ENCODE measurements at places on chromosomes 6 and 20.
A peak's percentile ranks its signal among the peaks of the same experiment; 100 is the strongest.

DNA sequence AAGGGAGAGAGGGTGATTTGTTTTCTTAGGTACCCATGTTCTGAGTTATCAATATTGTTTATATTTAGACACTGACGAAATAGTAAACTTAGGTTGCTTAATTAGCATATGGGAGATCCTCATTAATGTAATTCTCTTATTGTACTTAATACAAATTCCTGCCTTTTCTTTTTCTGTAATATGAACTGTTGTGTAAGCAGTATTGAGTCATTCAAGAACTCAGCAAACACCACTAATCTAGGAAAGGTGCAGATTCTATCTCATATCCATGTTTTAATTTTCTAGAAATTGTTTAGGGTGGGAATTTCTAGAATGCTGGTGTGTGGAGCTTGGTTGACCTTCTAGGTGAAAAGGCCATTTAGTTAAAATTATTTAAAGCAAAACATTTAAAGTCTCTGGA, 216.0 kb downstream of the ZFAND3 start:
- no peak for DNase-seq

DNA sequence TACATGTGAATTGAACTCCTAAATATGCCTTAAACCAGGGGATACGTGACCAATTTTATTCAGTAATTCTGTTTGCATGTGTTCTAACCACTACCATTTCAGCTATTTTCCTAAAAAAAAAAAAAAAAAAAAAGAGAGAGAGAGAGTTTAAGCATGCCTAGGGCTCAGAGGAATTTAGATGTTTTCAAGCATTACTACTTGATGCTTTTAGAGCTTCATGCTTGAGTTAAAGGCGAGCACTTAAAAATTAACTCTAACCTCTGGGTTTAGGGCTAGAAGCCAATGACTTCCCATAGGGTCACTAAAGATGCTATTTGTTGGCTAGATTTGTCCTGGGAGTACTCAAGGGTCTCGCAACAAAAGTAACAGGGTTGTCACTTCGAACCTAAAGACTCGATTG, 217.7 kb downstream of the ATXN1 start:
- no peak for DNase-seq

DNA sequence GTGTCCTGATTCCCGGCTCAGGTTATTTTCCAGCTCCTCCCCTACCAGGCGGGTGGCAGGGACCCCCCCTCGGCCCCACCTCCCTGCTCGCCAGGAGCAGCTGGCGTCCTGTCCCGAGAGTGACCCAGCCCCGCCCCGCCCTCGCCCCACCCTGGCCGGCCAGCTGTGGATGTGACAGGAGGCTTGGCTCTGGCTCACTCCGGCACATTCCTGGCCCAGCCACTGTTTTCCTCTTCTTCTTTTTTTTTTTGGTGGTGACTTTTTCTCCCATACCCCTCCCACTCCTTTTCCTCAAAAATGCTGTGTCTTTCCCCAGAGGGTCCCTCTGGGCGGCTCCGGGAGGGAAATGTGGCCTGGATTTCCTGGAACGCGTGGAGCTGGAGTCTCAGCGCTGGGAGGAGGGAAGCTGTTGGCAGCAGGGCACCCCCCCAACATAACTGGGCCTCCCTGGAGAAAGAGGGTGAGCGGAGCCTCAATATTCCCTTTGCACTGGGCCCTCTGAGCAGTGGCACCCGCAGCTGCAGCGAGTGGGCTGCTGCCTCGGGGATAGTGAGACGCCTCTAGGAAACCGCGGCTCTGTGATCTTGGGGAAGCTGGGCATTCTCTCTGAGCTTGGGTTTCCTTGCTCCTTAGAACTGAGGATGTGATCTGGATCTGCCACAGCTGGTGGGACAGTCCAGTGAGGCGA, 28.3 kb upstream of the CSNK2A1 start:
- peak; percentile 18 for DNase-seq

DNA sequence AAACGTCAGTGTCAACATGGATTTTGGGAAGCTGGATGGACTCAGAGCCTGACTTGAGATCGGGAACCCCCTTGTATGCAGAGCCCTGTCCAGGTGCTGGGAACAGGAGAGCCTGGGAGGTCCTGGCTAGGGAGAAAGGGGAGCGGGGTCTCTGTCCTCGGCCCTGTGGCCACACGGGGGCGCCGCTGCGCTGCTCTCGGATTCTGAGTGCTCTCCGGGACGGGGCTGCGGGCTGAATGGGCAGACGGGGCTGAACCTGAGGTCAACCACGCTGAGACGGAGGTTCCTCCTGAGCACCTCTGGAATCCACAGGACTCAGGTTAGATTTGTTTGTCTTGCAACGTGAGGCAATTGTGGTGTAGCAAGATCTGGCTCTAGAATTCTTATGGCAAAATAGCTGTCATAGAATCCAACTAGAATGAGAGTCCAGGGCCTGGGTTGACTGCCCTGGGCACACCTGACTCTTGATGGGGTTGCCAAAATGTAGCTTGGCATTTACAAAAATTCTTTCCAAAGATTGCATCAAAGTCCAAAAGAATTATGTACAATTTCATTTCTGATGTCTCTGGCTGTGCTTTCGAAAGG, 20.6 kb upstream of the HLA-F start:
- DNase-seq = peak; percentile 28

GRCh38 chr6:33642897-33643296, 21.8 kb downstream of the ITPR3 start:
- no peak for DNase-seq

GRCh38 chr20:59253325-59253724, 47.1 kb upstream of the EDN3 start:
- no peak for DNase-seq

GRCh38 chr20:1669304-1669703, 11.7 kb upstream of the SIRPG start:
- peak; percentile 54 for DNase-seq

DNA sequence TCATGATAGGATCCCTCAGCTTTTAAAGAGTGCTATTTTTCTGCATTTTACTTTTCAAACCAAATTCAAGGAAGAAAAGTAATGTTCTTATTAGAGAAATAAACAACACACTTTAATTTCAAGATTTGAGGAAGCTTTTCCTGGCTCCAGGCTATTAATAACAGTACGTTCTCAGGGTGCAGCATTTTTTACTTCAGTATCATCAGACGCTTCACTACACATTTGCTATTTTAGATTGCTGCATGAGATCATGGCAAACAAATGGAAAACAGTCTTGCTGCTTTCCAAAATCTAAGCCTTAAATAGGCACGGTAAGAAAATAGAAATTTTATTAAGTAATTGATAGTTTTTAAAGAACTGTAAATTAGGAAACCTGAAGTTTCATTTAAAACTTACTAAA, 253.6 kb upstream of the EXOC2 start:
- peak; percentile 43 for DNase-seq

DNA sequence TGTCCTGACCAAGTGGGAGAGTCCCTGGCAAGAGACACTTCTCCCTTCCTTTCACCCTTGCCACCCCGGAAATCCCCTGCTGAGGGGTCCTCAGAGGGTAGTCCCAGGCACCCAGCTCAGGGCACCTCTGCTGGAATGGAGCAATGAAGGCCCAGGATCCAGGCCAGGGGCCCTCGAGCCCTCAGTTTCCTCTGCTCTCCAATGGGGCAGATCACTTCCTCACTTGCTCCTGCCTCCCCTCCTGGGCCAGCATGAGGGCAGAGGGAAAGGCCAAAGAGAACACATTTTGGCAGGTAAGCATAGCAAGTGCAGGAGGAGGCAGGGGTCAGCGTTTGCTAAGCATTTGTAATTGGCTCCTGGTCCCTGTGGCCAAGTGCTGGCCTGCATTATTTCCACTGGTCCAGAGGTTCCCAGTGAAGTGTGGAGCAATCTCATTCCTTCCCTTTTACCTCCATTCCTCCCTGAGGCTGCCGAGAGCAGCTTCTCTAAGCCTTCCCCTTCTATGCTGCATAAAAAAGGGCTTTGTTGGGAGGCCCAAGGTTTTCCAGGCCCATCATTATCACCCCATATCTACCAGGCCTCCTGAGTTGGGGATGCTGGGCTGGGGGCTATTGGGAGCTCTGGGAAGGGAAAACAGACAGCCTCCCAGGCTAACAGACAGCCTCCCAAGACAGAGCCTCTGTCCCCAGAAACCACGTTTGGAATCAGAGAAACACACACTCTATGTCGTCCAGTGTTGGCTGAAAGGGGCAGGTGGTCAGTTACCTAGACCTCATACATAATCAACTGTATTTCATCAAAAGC, 28.8 kb upstream of the VEGFA start:
- DNase-seq = no peak

DNA sequence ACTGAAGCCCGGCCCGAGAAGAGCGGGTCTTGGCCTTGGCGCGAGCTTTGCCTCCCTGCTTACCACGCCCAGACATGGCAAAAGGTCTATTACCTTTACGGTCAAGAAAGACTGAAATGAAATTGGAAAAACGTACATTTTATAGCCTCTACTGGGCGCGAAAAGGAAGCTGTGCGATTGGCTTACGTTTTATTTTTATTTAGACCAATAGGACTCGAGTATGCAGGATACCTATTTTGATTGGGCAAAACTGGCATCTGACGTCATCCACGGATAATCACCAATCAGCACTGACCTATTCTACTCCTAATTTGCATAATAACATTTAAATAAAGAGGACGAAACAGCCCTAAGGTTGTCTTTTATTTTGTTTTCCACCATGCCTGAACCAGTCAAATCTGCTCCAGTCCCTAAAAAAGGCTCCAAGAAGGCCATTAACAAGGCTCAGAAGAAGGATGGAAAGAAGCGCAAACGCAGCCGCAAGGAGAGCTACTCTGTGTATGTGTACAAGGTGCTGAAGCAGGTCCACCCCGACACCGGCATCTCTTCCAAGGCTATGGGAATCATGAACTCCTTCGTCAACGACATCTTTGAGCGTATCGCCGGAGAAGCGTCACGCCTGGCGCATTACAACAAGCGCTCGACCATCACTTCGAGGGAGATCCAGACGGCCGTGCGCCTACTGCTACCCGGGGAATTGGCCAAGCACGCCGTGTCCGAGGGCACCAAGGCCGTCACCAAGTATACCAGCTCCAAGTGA, 97.4 kb downstream of the OR2B2 start:
- peak; percentile 97 for DNase-seq

GRCh38 chr6:18380851-18381250, 6.3 kb upstream of the RNF144B start:
- no peak for DNase-seq

- DNase-seq = no peak
These were observed 27.2 kb downstream of the DUSP22 start for GRCh38 chr6:319177-320131.

- no peak for DNase-seq
These were observed 3.9 kb downstream of the SPEF1 start for GRCh38 chr20:3777381-3777715.

GRCh38 chr20:59323731-59324130, 23.3 kb downstream of the EDN3 start:
- no peak for DNase-seq

DNA sequence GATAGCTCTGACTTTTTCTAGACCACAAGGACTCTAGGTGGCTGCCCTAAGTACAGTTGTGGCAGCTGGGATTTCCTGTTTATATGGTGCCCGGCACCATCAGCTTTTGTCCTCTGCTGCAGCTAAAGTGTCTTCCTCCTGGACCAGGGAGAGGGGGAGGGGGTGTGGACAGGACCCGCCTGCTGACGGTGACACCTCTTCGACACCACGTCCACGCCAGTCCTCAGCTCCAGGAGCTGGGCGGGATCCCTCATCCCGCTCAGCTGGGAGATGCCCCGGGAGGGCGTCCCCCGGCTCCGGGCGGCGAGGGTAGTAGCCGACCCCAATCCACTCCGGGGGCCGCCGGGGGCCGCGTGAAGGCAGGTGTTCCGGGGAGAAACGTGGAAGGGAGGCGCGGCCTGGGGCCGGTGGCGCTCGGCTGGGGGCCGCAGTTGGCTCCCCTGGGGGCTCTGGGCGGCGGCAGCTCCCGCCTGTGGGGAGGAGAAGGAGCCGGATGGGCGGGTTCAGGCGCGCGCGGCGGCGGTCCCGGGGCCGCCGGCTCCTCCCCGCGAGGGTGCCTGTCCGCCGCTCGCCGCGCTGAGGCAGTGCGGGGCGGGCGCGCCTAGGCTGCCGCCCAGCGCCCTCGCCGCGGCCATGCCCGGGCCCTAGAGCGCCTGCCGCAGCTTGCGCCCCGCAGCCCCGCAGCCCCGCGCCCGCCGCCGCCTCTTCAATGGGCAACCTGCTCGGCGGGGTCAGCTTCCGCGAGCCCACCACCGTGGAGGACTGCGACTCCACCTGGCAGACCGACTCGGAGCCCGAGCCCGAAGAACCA, at the start of gene OGFRL1:
Gene OGFRL1, plus strand, starts transcription at position 584 of the 811 bp plus-strand sequence. Its CDS starts 126 bp downstream, at position 710.
- peak; percentile 83 for DNase-seq

- no peak for DNase-seq
These were observed 101.2 kb upstream of the TRAF3IP2 start for GRCh38 chr6:111706841-111707391.

DNA sequence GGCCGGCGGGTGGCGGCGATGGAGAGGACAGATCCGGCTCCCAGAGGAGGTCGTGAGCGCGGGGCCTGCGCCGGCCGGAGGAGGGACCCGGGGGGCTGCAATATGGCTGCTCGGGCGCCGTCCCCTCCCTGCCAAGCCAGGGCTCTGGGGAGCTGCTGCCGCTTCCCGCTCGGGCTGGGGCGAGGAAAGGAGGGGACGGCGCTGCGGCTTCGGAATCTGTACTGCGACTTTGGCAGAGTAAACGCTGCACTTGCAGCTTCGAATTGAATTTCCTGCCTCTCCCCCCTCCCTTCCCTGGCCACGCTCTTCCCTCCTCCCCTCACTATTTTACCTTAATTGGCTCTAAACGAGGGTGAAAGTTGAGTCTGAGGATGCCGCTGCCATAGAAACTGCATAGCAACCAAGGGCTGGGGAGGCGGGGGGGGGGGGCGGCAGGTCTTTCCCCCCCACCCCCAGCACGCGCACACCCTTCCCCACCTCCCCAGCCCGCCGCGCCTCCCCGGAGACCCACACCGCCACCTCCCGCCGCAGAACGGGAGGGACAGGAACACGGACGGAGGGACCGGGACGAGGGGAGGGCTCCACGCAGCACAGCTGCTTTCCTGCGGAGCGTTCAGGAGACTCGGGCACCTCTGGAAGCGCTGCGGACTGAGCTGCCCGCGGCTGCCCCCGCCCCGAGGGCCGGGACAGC, 93.9 kb downstream of the RNASET2 start:
- DNase-seq = no peak

- no peak for DNase-seq
These were observed 113.3 kb downstream of the SASH1 start for GRCh38 chr6:148455674-148456558.

- DNase-seq = no peak
These were observed 14.1 kb downstream of the CD93 start for GRCh38 chr20:23071996-23072395.

All from EL (cell line).